ENCODE measurements at places on chromosomes 13 and 19.

DNA sequence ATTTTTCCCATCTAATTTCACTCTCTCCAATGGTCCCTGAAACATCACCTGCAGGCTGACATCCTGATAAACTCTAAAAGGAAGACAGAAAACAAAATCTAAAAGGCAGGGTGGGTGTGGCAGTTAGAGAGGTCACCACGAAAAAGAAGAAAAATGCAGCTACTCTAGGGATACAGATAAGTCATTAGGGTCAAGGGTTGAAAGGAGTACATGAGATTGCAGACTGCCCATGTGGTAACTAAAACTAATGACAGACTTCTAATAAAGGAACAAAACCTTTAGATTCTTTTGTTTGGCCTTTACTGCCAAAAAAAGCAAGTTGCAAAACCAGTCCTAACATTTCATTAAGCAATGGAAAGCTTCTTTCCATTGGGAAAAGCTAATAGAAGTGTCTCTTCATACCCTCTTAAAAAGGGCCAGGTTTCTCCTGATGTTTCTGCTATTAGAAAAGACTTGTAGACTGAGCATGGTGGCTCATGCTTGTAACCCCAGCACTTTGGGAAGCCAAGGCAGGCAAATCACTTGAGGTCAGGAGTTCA lies 31.0 kb downstream of the THSD1 start:
- no peak for DNase-seq

DNA sequence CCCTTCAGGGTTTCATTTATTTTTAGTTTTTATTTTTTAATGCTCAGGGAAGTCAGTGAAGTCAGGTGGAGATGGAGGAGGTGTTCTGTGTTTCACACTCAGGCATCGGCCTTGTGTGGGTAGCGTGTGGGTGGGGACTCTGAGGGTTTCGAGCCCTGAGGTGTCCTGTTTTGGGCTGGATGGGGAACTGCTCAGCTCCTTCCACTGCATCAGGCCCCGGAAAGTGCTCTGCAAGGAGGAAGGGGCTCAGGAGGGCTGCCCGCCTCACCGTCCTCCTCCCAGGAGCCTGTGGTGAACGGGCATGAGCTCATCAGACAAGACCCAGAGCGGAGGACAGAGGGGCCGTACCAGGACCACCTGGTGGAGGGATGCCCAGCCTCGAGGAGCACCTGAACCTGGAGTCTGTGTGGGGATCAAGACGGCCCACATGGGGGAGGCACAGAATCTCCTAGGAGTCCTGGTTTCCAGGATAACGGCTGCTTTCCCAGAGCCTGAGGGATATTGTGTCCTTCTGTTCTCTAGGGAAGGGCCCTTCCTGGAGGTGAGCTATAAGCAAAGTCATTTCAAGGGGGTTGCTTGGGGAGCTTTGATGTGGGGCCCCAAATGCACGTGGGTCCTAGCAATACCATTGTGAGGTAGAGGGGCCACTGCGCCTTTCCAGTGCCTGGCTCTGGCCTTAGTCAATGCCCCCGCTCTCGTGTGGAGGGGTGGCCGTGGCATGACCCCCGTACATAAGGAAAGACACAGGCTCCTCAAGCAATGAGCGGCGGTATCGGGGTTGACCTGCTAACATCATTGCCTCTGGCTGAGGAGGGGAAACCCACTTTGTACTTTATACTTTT lies 13.5 kb upstream of the GAS6 start:
- DNase-seq, result no peak

DNA sequence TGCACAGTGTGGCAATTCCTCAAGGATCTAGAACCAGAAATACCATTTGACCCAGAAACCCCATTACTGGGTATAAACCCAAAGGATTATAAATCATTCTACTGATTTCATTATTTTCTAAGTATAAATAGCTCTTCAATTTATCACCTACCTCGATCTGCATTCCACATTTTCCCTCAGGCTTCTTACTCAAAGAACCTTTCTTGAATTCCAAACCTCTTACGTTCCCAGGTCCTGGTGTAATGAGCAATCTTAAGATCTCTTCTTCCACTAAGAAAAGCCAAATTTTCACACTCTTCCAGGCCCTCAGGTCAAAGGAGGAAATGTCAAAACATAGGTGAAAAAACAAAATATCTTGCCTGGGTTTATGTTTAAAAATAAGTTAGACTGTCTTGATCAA lies 237.3 kb upstream of the GPC6 start:
- no peak for DNase-seq

- DNase-seq, result no peak
Measured at GRCh38 chr13:83829810-83830209, 52.5 kb downstream of the SLITRK1 start.

DNA sequence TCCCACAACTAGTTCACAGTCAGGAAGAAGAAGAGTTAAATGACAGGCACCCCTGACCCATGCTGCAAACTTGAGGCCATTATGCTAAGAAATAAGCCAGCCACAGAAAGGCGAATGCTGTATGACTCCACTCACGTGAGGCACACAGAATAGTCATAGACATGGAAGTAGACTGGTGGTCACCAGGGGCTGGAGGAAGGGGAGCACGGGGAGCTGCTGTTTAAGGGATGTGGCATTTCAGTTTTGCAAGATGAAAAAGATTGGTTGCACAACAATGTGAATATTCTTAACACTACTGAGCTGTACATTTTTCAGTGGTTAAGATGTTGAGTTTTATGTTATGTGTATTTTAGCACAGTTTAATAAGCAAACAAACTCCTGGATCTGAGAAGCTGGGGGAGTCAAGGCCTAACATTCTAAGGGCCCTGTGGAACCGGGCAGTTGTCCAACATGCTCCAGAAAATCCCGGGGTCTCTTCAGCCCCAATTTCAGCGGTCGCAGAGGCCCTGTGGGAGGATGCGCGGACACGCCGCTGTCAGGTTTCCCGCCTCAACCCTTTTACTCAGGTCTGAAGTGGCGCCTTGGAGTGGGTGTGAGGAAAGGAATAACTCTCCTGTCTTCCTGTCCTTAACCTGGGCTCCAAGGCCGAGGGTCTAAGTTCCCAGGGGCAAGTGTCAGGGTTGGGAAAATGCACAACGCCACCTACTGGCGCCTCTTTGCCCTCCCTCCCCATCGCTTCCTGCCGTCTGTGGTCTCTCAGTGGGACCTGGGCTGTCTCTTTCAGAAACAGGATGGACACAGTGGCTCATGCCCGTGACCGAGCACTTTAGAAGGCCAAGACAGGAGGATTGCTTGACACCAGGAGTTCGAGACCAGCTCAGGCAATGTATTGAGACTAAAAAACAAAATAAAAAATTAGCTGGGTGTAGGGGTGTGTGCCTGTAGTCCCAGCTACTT lies 4.4 kb upstream of the TMEM272 start:
- no peak for DNase-seq

DNA sequence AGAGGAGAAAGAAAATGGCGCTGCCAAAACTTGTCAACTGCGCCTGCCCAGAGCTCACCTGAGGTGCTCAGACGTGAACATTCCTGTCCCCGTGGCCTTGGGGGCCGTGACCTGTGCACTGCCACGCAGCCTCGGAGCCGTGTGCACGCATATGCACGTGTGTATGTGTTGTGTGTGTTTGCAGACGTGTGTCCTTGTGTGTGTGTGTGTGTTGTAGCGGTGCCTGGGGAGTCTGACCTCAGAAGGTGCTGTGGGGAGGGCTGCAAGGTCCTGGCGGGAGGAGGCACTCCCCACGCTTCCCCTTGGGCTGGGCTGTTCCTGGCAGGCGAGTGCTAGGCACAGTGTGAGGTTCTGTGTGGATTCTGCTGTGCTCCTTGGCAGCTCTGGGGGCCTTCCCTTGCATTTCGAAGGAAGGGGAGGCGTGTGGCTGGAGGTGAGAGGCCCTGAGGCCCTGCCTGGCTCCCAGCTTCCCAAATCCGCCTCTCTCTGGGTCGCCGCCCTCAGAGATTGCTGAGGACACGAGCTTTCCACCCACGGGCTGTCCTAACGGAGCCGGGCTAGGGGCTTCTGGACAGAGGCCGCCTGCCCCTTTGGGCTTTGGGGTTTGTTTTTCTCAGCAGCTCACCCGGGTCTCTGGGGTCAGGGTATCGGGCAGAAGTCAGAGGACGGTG lies 4.5 kb downstream of the BSG start:
- DNase-seq, result no peak
